Lower lobe of right lung (tissue), 2 donors: ENCODE measurements at places on chromosomes 7 and 10. TPM values are rescaled to one million over a fixed set of nuclear protein-coding genes. Genes with fewer than 3 reads are reported as not detected.

Gene FAM131B
- 0.53 TPM for total RNA-seq

Gene TMEM196
- not detected for total RNA-seq

Gene CPA4
- total RNA-seq = not detected

Gene ADCYAP1R1
- total RNA-seq = 2.9 TPM

Gene CLDN3
- 12.8 TPM for total RNA-seq

Gene RASA4
- 47.1 TPM for total RNA-seq

DNA sequence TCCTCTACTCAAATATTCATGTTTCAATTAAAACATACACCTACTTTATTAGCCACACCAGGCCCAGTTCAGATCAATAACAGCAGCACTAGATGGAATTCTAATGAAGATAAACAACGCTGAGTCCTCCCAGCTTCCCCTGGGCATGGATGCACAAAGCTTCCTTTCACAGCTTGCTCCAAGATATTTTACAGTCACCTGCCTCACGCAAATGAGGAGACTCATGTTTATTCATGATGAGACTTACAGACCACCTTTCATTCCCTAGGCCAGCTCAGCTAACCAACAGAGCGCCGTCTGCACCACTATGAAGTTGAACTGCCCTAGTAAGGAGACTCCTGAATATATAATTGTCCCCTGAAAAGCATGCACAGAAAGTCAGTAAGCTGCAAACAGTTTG, 283.0 kb upstream of the AOAH start:
- DNase-seq = no peak
- H3K4me1 ChIP-seq = peaks cover 5% of the 10 kb centered on the region
- H3K27ac ChIP-seq = no peak overlapping the region
- peaks cover 7% of the 10 kb centered on the region for H3K36me3 ChIP-seq
- H3K4me3 ChIP-seq = no peak overlapping the region

DNA sequence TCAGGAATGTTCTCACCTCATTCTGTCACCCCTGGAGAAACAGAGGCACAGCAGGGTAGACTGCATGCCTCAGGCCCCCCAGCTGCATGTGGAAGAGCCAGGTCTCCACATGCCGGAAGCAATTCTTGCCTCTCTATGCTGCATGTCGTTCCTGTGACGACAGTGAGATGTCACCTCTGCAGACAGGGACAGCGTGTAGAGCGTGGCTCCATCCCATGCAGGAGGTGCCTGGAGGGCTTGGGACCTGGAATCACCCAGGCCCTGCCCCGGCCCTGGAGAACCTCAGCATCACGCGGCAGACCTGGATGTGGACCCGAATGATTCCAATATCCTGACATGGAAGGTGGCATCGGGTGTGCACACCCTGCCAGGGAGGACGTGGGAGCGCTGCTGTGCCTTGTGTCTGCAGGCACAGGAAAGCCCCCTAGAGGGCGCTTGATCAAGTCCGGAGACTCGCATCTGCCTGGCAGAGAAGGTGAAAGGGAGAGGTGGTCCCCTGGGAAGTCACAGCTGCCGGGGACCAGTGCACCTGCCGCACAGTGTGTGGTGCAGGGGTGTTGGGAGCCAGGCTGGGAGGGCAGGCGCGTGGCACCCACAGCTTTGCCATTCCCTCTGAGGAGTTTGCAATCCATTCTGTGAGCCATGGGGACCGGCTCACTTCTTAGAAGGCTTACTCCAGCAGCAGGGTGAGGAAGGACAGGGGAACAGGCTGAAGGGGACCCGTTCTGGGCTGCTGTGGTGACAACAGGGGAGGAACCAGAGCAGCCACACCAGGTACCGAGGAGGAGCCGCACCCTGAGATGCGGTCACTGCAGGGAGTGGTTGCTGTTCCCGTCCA, 45.3 kb upstream of the EN2 start:
- DNase-seq = peak; percentile 66
- no peak overlapping the region for H3K4me3 ChIP-seq
- H3K27me3 ChIP-seq = peaks cover 30% of the 10 kb centered on the region
- no peaks in the 10 kb centered on the region for H3K36me3 ChIP-seq
- H3K4me1 ChIP-seq = no peaks in the 10 kb centered on the region

GRCh38 chr10:75866300-75866625, 434.8 kb downstream of the LRMDA start:
- no peaks in the 10 kb centered on the region for H3K36me3 ChIP-seq
- no peak overlapping the region for H3K4me3 ChIP-seq
- no peak for DNase-seq
- no peaks in the 10 kb centered on the region for H3K27me3 ChIP-seq
- no peaks in the 10 kb centered on the region for H3K4me1 ChIP-seq

GRCh38 chr7:36153571-36154097, 580 bp downstream of the EEPD1 start:
- H3K27me3 ChIP-seq = no peaks in the 10 kb centered on the region
- no peaks in the 10 kb centered on the region for H3K36me3 ChIP-seq
- peak; percentile 76 for DNase-seq
- H3K27ac ChIP-seq = peak overlapping the region; percentile 82
- H3K4me1 ChIP-seq = peaks cover 44% of the 10 kb centered on the region

- H3K36me3 ChIP-seq = peaks cover 22% of the 10 kb centered on the region
- no peak overlapping the region for H3K4me3 ChIP-seq
- DNase-seq = no peak
- H3K27me3 ChIP-seq = no peaks in the 10 kb centered on the region
- H3K4me1 ChIP-seq = peaks cover 31% of the 10 kb centered on the region
Observed at GRCh38 chr10:95391581-95392216, 100.9 kb upstream of the PDLIM1 start.

DNA sequence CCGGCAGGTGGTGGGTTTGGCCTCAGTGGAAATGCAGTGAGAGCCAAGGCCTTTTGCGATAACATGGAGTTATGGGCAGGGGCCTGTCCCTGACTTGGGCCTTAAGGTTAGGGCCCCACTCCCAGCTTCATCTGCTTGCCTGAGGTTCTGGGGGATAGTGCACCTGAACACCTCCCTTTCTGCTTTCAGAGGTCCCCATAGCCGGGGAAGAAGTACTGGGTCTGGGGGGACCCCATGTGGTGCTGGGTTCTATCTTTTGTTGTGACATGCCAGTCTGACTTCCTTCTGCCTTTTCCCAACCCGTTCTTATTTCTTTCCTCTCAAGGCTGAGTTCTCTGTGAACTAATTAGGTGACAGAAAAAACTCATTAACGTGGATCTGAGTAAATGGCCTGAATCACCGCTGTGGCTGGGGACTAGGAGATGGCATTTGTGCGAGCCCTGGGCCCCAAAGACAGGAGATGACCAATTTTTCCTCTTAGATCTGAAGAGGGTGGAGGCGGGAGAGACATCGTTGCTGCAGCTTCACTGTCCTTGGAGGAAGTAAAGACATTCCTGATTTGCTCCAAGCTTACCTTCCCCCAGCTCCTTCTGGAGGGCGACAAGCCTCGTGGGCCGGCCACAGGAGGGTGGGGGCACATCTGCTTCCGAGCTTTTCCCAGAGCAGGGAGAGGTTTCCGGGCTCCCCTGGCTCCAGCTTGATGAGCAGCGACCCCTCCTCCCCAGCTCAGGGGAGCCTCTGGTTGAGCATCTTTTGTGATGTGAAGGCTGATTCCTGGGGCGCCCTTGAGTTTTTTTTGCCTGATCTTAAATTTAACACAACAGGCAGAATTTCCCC, 2.0 kb downstream of the AGAP3 start:
- H3K4me3 ChIP-seq = peak overlapping the region; percentile 93
- H3K27ac ChIP-seq = peak overlapping the region; percentile 88
- peaks cover 6% of the 10 kb centered on the region for H3K36me3 ChIP-seq
- peaks cover 70% of the 10 kb centered on the region for H3K4me1 ChIP-seq
- DNase-seq = no peak

DNA sequence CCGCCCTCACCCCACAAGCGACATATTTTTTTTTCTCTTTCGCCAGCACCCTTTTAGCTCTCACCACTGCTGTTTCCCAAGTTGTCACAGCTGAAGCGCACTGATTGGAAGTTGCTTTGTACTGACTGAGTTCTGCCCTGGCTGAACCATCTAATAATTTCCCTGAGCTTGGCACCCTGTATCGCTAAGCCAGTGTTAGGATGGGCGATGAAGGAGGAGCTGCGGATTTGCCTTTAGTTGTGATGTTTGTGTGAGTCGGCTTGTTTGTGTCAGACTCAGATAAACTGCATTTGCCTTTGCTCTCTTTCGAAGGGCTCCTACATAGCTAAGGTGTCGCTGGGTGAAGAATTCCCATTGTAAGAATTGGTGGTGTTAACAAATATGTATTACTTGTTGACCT, 1.3 kb upstream of the ATXN7L1 start:
- peak overlapping the region; percentile 80 for H3K4me3 ChIP-seq
- H3K36me3 ChIP-seq = no peaks in the 10 kb centered on the region
- no peak overlapping the region for H3K27ac ChIP-seq

- H3K27me3 ChIP-seq = peaks cover 33% of the 10 kb centered on the region
- no peak overlapping the region for H3K4me3 ChIP-seq
- H3K36me3 ChIP-seq = no peaks in the 10 kb centered on the region
Observed at GRCh38 chr10:86372784-86373239, 6.2 kb upstream of the GRID1 start.

DNA sequence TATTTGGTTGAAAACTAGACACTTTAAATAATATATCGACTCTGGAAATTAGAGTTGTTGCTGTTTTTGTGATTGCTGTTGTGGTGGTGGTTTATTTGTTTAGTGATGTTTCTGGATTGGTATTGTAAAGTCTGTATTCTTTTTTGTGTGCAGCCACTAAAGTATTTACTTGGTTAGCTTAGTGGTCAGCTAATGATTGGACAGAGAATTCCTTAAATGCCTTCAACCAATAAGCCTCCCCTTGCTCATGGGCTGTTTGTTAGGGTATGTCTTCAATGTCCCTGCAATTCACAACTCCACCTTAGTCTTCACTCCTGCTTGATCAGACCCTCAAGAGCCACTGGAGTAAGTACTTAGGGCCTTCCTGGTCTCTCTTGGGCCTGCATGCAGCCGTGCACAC, 71.0 kb downstream of the PAXIP1 start:
- no peak for DNase-seq
- no peak overlapping the region for H3K4me3 ChIP-seq
- peaks cover 20% of the 10 kb centered on the region for H3K4me1 ChIP-seq
- no peaks in the 10 kb centered on the region for H3K36me3 ChIP-seq
- H3K27me3 ChIP-seq = no peaks in the 10 kb centered on the region
- H3K27ac ChIP-seq = no peak overlapping the region

- H3K36me3 ChIP-seq = peaks cover 23% of the 10 kb centered on the region
- H3K4me1 ChIP-seq = no peaks in the 10 kb centered on the region
- no peak overlapping the region for H3K27ac ChIP-seq
- no peak overlapping the region for H3K4me3 ChIP-seq
- H3K27me3 ChIP-seq = no peaks in the 10 kb centered on the region
- DNase-seq = no peak
Observed at GRCh38 chr7:19701471-19701870, 7.4 kb downstream of the POLR1F start.

DNA sequence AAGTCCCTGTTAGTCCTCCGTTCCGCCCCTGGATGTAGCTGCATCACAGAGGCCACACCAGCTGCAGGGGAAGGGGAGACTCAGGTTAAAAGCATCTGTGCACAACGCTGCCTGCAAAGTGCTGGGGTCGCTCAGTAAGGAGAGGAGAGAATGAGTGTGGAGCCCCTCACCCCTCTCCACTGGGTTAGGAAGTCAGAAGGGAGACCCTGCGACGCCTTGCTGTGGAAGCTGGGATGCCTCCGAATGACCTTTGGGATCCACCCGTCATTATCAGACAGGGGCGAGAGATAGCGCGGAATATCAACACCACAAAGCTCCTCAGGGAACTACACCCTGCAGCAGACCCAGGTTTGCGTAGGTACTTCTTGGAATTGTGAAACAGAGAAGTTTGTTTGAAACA, 167.7 kb upstream of the SHH start:
- H3K4me3 ChIP-seq = no peak overlapping the region
- no peaks in the 10 kb centered on the region for H3K4me1 ChIP-seq
- no peaks in the 10 kb centered on the region for H3K36me3 ChIP-seq
- no peak for DNase-seq

DNA sequence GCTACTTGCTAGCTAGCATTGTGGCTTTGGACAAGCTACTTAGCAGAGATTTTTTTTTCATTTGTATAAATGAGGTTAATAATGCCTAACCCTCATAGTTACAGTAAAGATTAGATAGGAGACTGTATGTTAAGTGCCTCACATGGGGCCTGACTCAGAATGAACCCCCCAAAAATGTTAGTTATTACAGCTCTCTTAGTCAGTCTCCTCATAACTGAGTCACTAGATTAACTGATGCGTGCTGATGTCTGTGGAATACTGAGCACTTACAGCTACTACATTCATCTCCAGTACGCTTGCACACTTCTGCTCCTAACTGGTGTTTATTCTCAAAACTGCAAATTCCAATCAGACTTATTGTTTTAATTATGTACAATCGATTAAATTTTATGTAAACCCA, 315.3 kb downstream of the SNX13 start:
- H3K27me3 ChIP-seq = no peaks in the 10 kb centered on the region
- no peaks in the 10 kb centered on the region for H3K4me1 ChIP-seq
- no peak overlapping the region for H3K4me3 ChIP-seq
- DNase-seq = no peak

GRCh38 chr7:158024881-158025280, 562.7 kb downstream of the PTPRN2 start:
- DNase-seq = no peak
- no peak overlapping the region for H3K4me3 ChIP-seq
- H3K36me3 ChIP-seq = no peaks in the 10 kb centered on the region
- H3K27ac ChIP-seq = no peak overlapping the region
- no peaks in the 10 kb centered on the region for H3K4me1 ChIP-seq

- no peaks in the 10 kb centered on the region for H3K36me3 ChIP-seq
- H3K27me3 ChIP-seq = no peaks in the 10 kb centered on the region
- H3K4me1 ChIP-seq = no peaks in the 10 kb centered on the region
- no peak overlapping the region for H3K27ac ChIP-seq
- no peak for DNase-seq
Observed at GRCh38 chr10:133196936-133197758, 32.9 kb upstream of the UTF1 start.

DNA sequence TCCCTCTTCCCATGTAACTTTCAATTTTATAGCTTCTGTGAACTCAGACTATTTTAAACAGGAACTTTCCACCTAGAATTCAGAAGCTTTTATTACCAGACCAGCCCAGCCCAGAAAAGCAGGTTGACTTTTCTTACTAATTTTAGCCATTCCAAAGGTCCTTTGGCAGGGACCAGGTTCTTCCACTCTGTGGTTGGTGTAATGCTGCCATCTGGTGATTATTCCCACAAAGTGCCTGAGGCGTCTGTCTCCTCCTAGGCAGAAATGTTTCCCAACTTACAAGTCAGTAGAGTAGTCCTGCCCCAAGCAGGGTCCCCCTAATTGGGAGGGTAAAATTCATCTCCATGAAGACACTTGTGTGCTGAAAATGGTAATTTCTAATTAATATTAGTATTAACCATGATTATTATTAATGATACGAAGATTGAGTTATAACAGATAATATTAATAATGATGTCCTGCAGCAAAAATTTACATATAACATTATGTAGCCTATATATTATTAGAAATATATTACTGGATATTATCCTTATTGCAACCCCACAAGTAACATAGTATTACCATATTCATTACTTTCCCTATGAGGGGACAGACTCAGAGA, 53.0 kb upstream of the PPP1R17 start:
- DNase-seq = no peak
- no peak overlapping the region for H3K27ac ChIP-seq
- no peaks in the 10 kb centered on the region for H3K4me1 ChIP-seq
- H3K4me3 ChIP-seq = no peak overlapping the region
